ENCODE measurements at places on chromosomes 2 and 18. TPM values are rescaled to one million over a fixed set of nuclear protein-coding genes. Genes with fewer than 3 reads are reported as not detected.

The AMER3 gene
- total RNA-seq, result 32.8 TPM

GRCh38 chr2:204315236-204315662, 230.0 kb upstream of the PARD3B start:
- peak; percentile 4 for DNase-seq

- DNase-seq, result no peak
These were observed 34.3 kb downstream of the TWIST2 start for GRCh38 chr2:238882082-238882755.

DNA sequence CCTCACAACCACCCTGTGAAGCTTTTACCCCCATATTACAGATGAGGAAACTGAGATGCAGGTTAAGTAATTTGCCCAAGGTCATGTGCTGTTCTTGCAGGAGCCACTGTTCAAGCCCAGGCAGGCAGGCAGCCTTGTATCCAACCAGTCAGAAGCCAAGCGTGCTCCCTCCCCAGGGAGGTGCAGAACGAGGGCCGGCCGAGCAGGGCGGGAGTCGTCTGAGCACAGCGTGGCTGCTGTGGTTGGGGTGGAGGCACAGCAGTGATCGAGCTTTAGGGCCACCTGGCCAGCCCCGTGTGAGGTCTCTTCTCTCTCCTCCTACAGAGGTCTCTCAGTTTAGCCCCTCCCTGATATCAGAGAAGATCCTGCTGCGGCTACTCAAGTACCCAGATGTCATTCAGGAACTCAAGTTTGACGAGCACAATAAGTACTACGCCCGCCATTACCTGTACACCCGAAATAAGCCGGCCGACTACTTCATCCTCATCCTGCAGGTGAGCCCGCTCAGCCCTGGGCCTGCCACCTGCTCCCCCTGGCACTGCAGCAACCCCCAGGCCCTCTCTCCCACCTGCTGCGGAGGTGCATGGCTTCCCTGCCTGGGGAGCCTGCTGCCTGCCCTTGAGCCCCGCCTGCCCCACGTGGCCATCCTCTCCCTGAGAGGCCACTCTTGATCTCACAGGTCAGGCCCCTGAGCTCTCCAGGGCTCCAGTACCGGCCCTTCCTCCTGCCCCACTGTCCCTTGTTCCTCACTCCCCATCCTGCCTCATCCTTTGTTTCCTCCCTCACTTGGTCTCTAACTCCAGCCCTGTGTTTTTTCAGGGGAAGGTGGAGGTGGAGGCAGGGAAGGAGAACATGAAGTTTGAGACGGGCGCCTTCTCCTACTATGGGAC, 17.1 kb upstream of the CNNM3 start:
- no peak for DNase-seq

GRCh38 chr2:27993402-27993787, 102.9 kb downstream of the BABAM2 start:
- no peak for DNase-seq

- no peak for DNase-seq
These were observed 192.8 kb downstream of the ANKRD30B start for GRCh38 chr18:14940735-14941134.

DNA sequence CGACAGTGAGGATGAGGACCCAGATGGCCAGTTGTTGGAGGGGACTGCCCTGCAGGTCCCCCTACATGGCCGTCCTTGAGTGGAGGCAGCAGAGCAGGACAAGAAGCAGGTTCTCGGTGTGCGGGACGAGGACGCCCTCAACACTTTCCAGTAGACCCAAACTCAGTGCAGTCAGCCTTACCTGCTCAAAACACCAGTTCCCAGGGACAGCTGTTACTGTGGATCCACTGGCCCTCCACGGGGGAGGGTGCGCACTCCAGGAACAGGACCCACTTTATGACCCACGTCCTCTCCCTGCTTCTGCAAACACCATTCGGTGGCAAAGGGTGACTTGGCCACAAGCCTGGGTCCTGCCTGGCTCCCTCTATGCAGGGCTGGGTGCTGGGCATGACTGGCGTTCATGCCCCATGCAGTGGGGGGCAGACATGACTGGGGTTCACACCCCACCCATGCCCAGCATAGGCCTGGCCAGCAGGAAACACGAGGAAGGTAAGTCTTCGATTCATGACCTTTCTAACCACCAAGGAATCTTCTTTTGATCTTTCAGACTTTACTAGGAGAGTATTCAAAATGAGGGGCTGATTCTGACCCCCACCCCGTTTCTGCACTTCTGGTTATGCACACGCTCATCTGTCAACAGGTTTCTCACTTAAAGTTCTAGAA, 233.7 kb downstream of the HDAC4 start:
- no peak for DNase-seq

DNA sequence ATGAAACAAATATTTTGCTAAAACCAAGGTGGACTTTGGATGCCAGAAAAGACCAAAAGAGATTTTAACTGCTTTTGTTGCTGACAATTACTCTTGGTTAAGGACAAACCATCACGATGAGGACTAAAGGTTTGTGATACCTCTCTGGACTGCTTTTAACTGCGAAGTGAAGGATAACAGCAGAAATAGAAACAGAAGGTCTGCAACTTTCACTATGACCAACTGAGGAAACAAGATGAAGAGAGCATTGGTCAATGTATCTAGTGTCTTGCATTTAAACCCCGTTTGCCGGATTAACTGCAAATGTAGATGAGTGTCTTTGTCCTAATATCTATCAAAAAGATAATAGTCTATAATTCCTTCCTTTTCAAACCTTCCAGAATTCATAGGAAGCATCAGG, 541.7 kb downstream of the ERBB4 start:
- DNase-seq, result no peak

The FTCDNL1 gene
- total RNA-seq, result 3.3 TPM

The AGAP1 gene
- 27.5 TPM for total RNA-seq

DNA sequence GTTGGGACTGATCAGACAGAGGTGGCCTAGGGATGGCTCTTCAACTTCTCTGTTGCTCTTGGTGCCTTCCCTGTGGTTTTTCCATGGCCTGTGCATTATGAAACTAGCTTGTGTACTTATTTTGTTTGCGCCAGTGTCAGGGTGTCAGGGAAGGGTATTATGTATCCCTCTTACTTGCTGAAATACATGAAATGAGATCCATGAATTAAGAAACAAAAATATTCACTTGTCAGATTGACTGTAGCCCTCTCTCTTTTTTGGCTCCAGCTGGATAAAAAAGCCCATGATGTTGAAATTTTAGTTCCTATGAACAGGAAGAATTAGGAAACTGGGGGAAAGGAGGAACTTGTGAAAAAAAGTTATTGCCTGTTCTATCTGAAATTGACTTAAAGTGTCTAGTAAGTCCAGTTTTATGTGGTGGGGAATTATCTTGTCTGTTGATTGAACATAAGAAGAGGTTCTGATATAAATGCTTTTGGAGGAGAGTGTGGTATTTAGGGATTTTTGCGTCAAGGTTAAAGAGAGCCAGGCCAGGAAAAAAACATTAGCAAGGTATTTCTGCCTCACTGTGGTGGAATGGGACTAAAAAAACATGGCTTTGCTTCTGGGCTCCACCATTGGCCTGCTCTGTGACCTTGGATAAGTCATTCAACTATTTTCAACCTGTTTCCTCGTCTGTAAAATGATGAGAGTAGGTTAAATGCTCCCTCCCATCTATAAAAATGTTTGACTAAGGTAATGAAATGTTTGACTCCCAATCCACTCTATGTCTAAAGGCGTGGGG, 12.0 kb downstream of the UGP2 start:
- DNase-seq, result no peak

GRCh38 chr2:61470965-61471904, at the start of gene USP34:
Gene USP34 (minus strand): TSS chr2:61471087. CDS start chr2:61470692, 395 bp downstream.
- peak; percentile 95 for DNase-seq

- DNase-seq, result no peak
These were observed 52.7 kb upstream of the LDLRAD4 start for GRCh38 chr18:13165636-13166423.

- no peak for DNase-seq
These were observed 79.9 kb upstream of the OTOS start for GRCh38 chr2:240220371-240220770.

The DDX18 gene
- 77.4 TPM for total RNA-seq

The FER1L5 gene
- 0.47 TPM for total RNA-seq

DNA sequence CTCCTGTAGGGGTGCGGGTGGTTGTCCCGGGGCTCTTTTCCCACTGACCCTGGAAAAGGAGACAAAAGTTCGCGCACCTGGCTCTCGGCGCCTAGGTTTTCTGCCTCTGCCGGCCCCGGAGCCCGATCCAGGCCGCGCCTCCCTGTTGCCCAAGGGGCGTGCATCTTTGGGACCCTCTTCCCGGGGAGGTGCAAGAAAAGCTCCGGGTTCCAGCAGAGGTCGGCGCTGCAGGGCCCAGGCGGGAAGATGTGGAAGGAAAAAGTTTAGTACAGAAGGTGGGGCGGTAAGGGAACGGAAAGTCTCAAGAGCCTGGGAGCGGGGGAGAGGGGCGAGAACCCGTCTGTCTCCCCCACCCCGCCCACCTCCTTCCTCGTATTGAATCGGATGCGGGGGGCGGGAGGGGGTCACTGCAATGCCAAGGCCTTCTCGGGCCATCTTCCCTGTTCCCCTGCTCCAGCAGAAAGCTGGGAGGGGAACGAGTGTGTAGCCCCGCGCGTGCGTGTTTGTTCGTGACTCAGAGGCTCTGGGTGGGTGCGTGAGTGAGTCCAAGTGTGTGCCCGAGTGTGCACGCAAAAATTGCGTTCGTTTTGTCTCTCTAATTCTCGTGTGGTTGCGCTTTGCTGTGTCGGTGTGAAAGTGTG, 6.3 kb upstream of the EN1 start:
- no peak for DNase-seq

GRCh38 chr18:295756-296490, 28.1 kb upstream of the THOC1 start:
- no peak for DNase-seq

- no peak for DNase-seq
These were observed 38.7 kb downstream of the RALBP1 start for GRCh38 chr18:9513971-9514512.

DNA sequence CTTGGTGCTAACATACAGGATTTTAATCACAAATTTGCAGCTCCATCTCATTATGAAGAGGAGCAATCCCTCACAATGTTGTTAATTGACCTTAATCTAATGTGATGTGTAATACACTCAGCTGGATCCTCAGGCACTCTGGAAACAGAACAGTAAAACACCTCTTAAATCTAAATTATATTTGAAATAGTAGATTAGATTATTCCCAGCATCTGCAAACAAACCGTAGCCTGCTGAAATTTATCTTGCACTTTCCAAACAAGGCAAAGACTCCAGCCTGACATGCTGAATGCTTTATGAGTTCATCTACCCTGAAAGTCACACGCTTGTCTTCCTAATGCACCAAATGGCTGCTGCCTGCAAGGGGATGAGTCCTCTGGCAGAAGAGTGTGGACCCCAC, 402.3 kb upstream of the GYPC start:
- DNase-seq, result no peak

- DNase-seq, result no peak
These were observed 2.5 kb downstream of the STAT4 start for GRCh38 chr2:191148281-191148680.
